Transverse colon (tissue), 4 donors: ENCODE measurements at places on chromosomes 16 and 17. TPM values are rescaled to one million over a fixed set of nuclear protein-coding genes. Genes with fewer than 3 reads are reported as not detected.

COIL gene
- 6.4 TPM for total RNA-seq

NSRP1 gene
- total RNA-seq: 60.2 TPM

QRICH2 gene
- total RNA-seq: 1.6 TPM

KRT33B gene
- total RNA-seq: not detected

GJD3 gene
- total RNA-seq: not detected

DLG4 gene
- total RNA-seq: 7.9 TPM

P2RX5 gene
- 0.80 TPM for total RNA-seq

CCL16 gene
- not detected for total RNA-seq

TPSD1 gene
- total RNA-seq: 7.8 TPM

SLC12A3 gene
- not detected for total RNA-seq

NOG gene
- total RNA-seq: not detected

SPAG5 gene
- 13.7 TPM for total RNA-seq

DNA sequence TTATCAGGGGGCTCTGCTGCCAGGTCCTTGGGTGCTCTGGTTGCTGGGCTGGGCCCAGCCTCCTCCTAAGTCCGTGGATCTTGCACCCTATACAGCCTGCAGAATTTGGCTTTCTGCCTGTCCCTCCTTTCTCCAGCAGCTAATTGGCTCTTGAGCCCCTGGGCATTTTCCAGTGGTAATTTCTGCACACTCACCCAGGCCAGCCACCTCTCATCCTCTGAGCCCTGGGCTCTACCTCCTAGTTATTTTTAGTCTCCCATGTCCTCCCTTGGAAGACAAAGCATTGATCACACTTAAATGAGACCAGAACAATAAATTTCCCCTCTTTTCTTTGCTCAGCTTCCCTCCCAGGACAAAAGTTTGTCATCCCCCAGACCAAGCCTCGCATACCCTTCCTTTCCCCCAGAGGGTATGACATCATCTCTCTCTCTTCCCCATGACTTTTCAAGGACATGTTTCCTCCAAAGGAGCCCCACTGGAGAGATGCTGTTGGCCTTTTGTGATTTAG, 38.1 kb downstream of the C17orf75 start:
- no peaks in the 10 kb centered on the region for H3K4me1 ChIP-seq
- no peak for DNase-seq
- H3K36me3 ChIP-seq: no peaks in the 10 kb centered on the region
- H3K27me3 ChIP-seq: no peaks in the 10 kb centered on the region
- H3K27ac ChIP-seq: no peak overlapping the region
- no peak overlapping the region for H3K4me3 ChIP-seq

DNA sequence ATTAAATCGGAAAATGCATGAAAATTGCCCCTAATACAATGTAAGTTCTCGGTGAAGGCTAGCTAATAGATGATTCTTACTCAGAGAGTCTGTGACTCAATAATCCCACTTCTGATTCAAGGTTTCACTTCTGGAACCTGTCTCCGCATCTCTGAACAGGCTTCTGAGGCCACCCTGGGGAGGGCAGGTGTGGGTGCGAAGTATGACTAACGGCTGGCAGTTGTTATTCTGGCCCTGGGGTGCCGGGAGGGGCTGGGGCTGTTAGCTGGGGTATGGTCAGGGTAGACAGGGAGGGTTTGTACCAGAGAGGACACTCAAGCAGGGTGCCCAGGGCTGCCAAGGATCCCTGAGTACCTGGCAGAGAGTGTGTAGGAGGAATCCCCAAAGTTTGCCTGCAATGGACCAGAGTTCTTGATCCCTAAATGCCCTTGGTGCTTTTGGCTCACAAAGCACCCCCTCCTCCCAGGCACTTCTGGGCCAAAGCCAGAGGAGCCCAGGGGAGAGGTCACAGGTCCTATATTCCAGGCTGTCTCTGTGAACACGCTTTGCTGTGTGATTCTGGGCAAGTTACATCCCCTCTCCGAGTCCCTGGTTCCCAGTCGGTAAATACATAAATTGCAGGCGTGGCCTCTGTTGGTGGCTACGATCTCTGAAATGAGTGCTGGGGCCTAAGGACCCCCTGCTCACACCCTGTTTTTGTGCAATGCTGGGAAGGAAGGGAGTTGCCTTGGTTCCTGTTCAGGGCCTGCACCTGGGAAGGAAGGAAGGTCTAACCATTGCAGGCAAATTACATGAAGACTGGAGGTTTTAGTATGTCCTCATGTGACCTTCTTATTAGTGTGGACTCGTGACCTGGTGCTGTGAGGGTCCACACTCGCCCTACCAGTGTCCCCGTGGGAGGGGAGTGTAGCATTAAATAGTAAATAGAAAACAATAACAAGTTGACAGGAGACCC, 49.9 kb upstream of the CPNE2 start:
- peak; percentile 31 for DNase-seq
- no peaks in the 10 kb centered on the region for H3K27me3 ChIP-seq
- no peaks in the 10 kb centered on the region for H3K4me1 ChIP-seq
- H3K27ac ChIP-seq: peak overlapping the region; percentile 6
- no peaks in the 10 kb centered on the region for H3K36me3 ChIP-seq

DNA sequence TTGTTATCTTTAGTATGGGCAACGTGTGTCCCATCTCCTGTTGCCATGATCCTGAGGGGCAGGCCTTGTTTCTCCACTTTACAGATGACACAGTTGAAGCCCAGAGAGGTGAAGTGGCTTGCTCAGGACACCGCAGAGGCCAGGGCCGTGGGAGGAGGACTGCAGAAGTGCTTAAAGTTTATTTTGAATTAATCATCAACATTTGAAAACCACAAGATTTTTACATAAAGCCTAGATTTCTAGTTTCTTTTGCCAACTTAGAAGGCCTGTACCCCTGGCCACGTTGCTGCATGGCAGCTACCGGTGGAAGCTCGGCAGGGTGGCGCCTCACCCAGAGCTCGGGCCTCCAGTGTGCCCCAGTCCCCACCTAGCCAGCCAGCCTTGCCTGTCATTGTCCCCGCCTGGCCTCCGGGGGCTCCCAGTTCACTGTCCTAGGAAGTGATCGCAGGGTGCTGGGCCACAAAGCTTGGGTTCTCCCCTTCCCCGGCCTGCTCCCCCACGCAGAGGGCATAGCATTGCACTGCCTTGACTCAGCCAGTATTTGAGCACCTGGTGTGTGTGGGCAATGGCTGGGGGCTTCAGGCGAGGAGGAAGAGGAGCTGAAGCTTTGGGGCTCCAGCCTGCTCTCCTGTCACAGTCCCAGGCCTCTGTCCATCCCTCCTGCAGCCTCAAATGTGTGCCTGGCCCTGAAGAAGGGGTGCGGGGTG, 14.8 kb upstream of the ADCY7 start:
- H3K4me1 ChIP-seq: peaks cover 2% of the 10 kb centered on the region
- H3K36me3 ChIP-seq: no peaks in the 10 kb centered on the region
- no peak overlapping the region for H3K27ac ChIP-seq

- H3K4me3 ChIP-seq: no peak overlapping the region
- DNase-seq: no peak
- H3K4me1 ChIP-seq: no peaks in the 10 kb centered on the region
- no peaks in the 10 kb centered on the region for H3K36me3 ChIP-seq
Measured at GRCh38 chr16:79473456-79473855, 127.1 kb downstream of the MAF start.

- peak overlapping the region; percentile 96 for H3K27ac ChIP-seq
- H3K27me3 ChIP-seq: no peaks in the 10 kb centered on the region
- no peaks in the 10 kb centered on the region for H3K36me3 ChIP-seq
- peak overlapping the region; percentile 72 for H3K4me3 ChIP-seq
- DNase-seq: no peak
Measured at GRCh38 chr16:30444231-30445148, 1.2 kb downstream of the SEPHS2 start.

- no peaks in the 10 kb centered on the region for H3K4me1 ChIP-seq
- H3K36me3 ChIP-seq: no peaks in the 10 kb centered on the region
- H3K4me3 ChIP-seq: no peak overlapping the region
- H3K27me3 ChIP-seq: peaks cover 10% of the 10 kb centered on the region
Measured at GRCh38 chr17:43428524-43428923, 29.7 kb downstream of the ARL4D start.

DNA sequence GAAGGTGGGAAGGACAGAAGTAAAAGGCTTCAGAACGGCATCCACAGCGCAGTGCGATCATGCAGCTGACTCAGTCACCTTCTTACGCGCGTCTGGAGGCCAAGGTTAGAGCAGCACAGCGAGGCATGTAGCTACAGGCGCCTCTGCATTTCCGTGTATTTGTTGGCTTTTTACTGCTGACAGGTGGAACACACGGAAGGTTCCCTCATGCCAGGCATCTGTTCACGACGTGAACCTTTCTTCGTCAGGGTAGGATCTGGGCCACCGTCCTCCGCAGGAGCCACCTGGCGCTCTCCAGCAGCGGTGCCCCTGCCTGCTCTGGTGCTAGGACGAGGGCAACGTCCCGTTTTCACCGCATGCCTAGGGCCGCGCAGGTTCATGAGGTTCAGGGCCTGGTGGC, 15.3 kb downstream of the TMEM204 start:
- DNase-seq: no peak
- H3K36me3 ChIP-seq: no peaks in the 10 kb centered on the region

DNA sequence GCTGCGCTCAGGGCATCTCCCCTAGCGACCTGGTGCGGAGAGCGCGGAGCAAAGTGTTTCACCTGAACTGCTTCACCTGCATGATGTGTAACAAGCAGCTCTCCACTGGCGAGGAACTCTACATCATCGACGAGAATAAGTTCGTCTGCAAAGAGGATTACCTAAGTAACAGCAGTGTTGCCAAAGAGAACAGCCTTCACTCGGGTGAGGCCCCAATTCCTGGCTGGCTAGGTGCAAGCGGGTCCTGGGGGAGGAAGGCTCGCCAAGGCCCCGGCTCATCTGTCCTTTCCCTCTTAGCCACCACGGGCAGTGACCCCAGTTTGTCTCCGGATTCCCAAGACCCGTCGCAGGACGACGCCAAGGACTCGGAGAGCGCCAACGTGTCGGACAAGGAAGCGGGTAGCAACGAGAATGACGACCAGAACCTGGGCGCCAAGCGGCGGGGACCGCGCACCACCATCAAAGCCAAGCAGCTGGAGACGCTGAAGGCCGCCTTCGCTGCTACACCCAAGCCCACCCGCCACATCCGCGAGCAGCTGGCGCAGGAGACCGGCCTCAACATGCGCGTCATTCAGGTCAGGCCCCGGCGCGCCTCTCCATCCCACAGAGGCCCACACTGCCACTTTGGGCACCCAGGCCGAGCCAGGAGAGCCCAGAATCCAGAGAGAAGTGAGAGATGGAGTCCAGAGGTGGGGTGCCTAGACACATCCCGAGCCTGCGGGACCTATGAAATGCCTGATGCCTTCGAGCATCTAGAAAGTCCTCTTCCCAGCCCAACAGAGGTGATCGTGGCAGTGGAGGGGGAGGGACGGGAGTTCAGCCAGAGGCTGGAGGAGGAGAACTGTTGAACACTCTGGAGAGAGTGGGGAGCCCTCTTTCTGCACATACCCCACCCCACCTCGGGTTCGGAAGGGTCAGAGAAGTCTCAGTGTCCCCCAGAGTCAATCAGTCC, 3.3 kb downstream of the LHX1 start:
- no peak overlapping the region for H3K4me3 ChIP-seq
- no peak overlapping the region for H3K27ac ChIP-seq
- peaks cover 100% of the 10 kb centered on the region for H3K27me3 ChIP-seq
- DNase-seq: no peak
- H3K4me1 ChIP-seq: peaks cover 42% of the 10 kb centered on the region

GRCh38 chr17:35596530-35597233, 9.6 kb downstream of the AP2B1 start:
- peaks cover 3% of the 10 kb centered on the region for H3K36me3 ChIP-seq
- DNase-seq: no peak
- peaks cover 3% of the 10 kb centered on the region for H3K4me1 ChIP-seq
- no peaks in the 10 kb centered on the region for H3K27me3 ChIP-seq
- no peak overlapping the region for H3K4me3 ChIP-seq

- H3K4me1 ChIP-seq: peaks cover 55% of the 10 kb centered on the region
- no peaks in the 10 kb centered on the region for H3K36me3 ChIP-seq
- DNase-seq: no peak
Measured at GRCh38 chr17:76691379-76692191, 19.2 kb downstream of the MXRA7 start.

DNA sequence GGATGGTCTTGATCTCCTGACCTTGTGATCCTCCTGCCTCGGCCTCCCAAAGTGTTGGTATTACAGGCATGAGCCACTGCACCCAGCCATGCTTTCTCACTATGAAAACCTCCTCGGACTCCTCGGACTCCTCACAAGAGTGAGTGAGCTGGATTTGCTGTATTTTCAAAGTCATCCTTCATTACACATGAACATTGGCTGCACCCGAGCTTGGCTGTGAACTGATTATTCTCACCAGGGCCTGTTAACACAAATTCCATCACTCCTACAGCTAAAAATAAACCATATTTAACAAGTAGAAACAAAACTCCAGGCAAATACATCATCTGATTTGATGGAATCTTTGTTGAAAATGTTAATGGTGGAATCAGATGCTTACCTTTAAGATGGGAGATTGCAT, 50.3 kb downstream of the PITPNC1 start:
- no peaks in the 10 kb centered on the region for H3K27me3 ChIP-seq
- H3K36me3 ChIP-seq: no peaks in the 10 kb centered on the region
- H3K4me1 ChIP-seq: peaks cover 10% of the 10 kb centered on the region

- H3K4me3 ChIP-seq: peak overlapping the region; percentile 86
- no peaks in the 10 kb centered on the region for H3K27me3 ChIP-seq
- H3K4me1 ChIP-seq: peaks cover 16% of the 10 kb centered on the region
- peak; percentile 43 for DNase-seq
Measured at GRCh38 chr17:65559804-65560627, 1.4 kb downstream of the AXIN2 start.

- no peak overlapping the region for H3K27ac ChIP-seq
- H3K36me3 ChIP-seq: no peaks in the 10 kb centered on the region
- H3K4me1 ChIP-seq: no peaks in the 10 kb centered on the region
- DNase-seq: no peak
- H3K4me3 ChIP-seq: no peak overlapping the region
- peaks cover 6% of the 10 kb centered on the region for H3K27me3 ChIP-seq
Measured at GRCh38 chr17:33079201-33079600, 87.6 kb downstream of the SPACA3 start.

- no peak overlapping the region for H3K4me3 ChIP-seq
- no peaks in the 10 kb centered on the region for H3K27me3 ChIP-seq
- H3K36me3 ChIP-seq: no peaks in the 10 kb centered on the region
- H3K27ac ChIP-seq: no peak overlapping the region
- no peaks in the 10 kb centered on the region for H3K4me1 ChIP-seq
Measured at GRCh38 chr17:3571043-3571900, 13.7 kb upstream of the TRPV3 start.

DNA sequence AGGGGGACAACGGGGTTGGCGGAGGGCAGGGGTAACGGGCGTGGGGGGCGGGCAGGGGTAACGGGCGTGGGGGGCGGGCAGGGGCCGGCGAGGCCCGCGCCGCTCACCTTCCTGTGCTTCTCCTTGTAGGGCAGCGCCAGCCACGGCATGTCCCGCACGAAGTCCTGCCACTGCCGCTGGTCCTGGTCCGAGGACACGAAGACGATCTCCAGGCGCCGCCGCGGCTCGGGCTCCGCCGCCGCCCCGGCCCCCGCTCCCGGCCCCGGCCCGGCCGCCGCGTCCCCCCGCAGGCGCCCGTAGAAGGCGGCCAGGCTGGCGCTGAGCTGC, 401 bp downstream of the NXN start:
- H3K4me1 ChIP-seq: peaks cover 23% of the 10 kb centered on the region
- DNase-seq: no peak
- H3K36me3 ChIP-seq: no peaks in the 10 kb centered on the region
- H3K4me3 ChIP-seq: peak overlapping the region; percentile 84
- peak overlapping the region; percentile 80 for H3K27ac ChIP-seq

- DNase-seq: peak; percentile 96
- no peaks in the 10 kb centered on the region for H3K27me3 ChIP-seq
- H3K36me3 ChIP-seq: no peaks in the 10 kb centered on the region
- H3K27ac ChIP-seq: peak within 1 kb of the TSS; percentile 96
Measured at GRCh38 chr17:7314719-7315569, at the start of gene GPS2. Gene GPS2, minus strand, starts transcription at chr17:7315360. Its CDS starts 308 bp downstream, at chr17:7315052.
